IMR-90 (cell line): ENCODE measurements at places on chromosomes 16 and 17.

GRCh38 chr17:59124665-59125064 is 18.0 kb upstream of the TRIM37 start:
- DNase-seq, result no peak

- no peak for DNase-seq
Observed at GRCh38 chr16:86013867-86014266, 114.9 kb downstream of the IRF8 start.

DNA sequence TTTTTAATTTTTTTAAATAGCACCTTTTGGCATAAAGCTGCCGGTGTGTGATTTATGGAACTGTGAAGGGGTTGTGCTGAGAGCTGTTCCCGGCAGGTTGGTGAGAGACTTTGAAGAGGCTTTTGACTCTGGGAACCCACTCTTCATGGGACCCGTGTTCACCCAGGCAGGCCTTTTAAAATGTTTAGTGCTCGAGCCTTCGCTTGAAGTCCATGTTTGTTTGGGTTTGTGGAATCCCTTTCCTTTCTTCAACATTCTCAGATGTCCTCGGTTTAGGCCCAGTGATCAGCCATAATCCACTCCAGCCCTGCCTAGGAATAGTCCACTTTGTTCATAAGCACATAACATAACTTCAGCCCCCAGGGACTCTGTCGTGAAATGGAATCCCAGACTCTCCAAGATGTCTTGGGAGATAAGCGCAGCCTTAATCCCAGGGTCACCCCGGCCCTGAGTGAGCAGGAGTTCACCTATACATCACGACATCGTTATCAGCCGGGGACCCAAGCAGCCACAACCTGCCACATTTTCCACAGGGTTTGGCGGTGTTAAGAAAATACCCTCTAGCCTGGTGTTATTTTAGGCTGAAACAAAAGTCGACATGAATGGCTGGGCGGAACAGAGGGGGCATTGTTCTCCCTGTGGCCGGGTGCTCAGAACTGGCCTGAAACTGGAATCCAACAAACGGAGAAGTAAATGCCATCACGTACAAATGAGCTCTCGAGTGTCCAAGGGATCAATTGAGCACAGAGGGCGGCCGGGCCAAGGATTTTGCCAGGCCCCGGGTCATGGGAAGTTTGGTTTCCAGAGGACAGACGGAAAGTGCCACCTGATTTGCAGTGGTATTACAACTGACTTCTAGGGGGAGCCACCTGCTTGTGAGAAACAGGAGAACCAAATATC is 145.7 kb upstream of the IRX3 start:
- no peak for DNase-seq

- no peak for DNase-seq
Observed at GRCh38 chr16:53612003-53612402, 91.7 kb downstream of the RPGRIP1L start.

- no peak for DNase-seq
Observed at GRCh38 chr17:45999900-46000290, 845 bp downstream of the STH start.

- DNase-seq, result peak; percentile 69
Observed at GRCh38 chr17:12959441-12959840, 58.4 kb downstream of the ELAC2 start.

- peak; percentile 51 for DNase-seq
Observed at GRCh38 chr17:29140051-29140621, 40.1 kb downstream of the MYO18A start.
